ENCODE measurements at places on chromosomes 4 and X. TPM values are rescaled to one million over a fixed set of nuclear protein-coding genes. Genes with fewer than 3 reads are reported as not detected.

GRCh38 chrX:135688137-135688536, 25.3 kb upstream of the CT45A1 start:
- no peak for DNase-seq
- no peaks in the 10 kb centered on the region for H3K27me3 ChIP-seq
- no peaks in the 10 kb centered on the region for H3K36me3 ChIP-seq
- no peak overlapping the region for H3K27ac ChIP-seq
- no peaks in the 10 kb centered on the region for H3K4me1 ChIP-seq

GRCh38 chr4:159178979-159179969, 76.4 kb downstream of the RAPGEF2 start:
- peaks cover 9% of the 10 kb centered on the region for H3K4me1 ChIP-seq
- no peak overlapping the region for H3K4me3 ChIP-seq
- H3K27me3 ChIP-seq: no peaks in the 10 kb centered on the region
- H3K27ac ChIP-seq: no peak overlapping the region

DNA sequence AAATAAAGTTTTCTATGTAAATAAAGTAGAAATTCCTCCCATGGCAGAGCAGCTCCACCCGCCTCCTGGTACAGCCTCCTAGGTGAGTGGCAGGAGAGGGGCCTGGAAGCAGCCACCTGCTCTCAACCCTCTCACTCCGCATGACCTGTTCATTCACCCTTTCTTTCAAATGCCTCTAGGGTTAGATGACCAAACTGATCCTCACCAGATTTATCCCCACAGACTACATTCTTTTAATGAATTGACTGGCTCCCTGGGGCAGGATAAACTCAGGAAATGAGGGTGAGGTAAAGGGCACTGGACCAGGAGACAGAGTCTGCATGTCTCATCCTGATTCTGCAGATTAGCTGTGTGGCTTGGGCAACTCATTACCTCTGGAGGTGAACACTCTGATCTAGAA, 32.6 kb upstream of the NKX6-1 start:
- no peak overlapping the region for H3K27ac ChIP-seq
- H3K4me1 ChIP-seq: no peaks in the 10 kb centered on the region
- H3K4me3 ChIP-seq: no peak overlapping the region
- DNase-seq: no peak
- H3K36me3 ChIP-seq: no peaks in the 10 kb centered on the region

Gene TRIML2
- not detected for total RNA-seq

Gene ATP5ME
- 284 TPM for total RNA-seq

- no peak for DNase-seq
- no peak overlapping the region for H3K27ac ChIP-seq
- H3K4me1 ChIP-seq: peaks cover 10% of the 10 kb centered on the region
- no peaks in the 10 kb centered on the region for H3K36me3 ChIP-seq
- peaks cover 14% of the 10 kb centered on the region for H3K27me3 ChIP-seq
Measured at GRCh38 chr4:18057821-18058533, 36.4 kb upstream of the LCORL start.
